ENCODE measurements at places on chromosomes 1 and 21.

DNA sequence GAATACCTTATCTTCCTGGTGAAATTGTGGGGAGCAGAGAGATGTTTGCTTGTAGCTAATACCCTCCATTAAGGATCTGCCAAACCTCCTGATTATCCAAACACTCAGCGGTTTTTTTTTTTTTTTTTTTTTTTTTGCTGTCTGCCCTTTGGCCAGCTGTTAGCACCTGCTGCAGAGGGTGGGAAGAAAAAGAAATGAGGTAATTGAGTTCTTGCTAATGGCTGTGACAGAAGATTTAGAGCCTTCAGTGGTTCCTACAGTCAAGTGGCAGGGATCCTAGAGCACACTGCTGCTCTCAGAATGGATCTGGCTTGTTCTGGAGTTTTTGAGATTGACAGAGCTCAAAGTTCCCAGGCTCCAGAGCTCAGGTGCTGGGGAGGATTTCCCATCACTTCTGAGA, 342.5 kb downstream of the DISC1 start:
- DNase-seq = no peak

GRCh38 chr1:93607814-93608186, 73.8 kb downstream of the BCAR3 start:
- no peak for DNase-seq

GRCh38 chr1:13951793-13952751, 252.1 kb downstream of the PRDM2 start:
- DNase-seq = no peak

DNA sequence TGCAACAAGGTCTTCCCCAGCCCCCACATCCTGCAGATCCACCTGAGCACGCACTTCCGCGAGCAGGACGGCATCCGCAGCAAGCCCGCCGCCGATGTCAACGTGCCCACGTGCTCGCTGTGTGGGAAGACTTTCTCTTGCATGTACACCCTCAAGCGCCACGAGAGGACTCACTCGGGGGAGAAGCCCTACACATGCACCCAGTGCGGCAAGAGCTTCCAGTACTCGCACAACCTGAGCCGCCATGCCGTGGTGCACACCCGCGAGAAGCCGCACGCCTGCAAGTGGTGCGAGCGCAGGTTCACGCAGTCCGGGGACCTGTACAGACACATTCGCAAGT, 3.8 kb downstream of the ZBTB18 start:
- no peak for DNase-seq

DNA sequence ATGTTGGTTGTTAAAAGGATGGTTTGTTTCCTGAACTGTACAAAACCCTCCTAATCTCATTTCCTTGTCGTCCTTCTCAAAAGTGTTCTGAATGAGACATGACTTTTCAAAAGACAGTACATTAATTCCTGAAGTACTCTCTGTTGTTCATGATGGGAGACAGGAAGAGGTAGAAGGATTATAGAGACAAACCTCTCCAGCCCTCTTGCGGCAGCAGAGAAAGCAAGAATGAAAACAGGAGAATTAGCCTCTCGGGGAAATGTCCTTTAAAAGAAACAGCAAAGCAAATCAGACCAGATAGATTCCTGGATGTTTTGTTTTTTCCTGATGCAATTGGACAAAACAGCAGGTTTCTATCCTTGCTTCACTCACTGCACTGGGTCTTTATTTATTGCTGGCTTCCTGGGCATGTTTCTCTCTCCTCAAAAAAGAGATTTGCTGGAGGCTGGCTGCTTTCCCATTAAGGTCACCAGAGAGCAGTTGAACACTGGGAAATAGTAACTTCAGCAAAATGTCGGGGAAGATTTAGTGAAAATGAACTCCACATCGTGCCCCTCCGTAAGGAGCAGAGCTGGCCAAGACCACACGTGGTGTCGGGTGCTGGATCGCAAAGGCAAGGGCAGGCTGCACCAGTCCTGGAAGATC, 145.8 kb upstream of the SYT6 start:
- DNase-seq = no peak

DNA sequence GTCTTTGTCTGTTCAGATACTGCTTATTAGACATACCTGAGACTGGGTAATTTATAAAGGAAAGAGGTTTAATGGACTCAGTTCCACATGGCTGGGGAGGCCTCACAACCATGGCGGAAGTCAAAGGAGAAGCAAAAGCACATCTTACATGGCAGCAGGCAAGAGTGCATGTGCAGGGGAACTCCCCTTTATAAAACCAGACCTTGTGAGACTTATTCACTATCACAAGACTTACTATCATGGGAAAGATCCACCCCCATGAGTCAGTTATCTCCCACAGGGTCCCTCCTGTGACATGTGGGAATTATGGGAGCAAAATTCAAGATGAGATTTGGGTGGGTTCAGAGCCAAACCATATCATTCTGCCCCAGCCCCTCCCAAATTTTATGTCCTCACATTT, 7.1 kb upstream of the PSMA5 start:
- DNase-seq = no peak

Measured in keratinocyte (primary cell).